ENCODE measurements at places on chromosomes 4 and X.
A peak's percentile ranks its signal among the peaks of the same experiment; 100 is the strongest.

- H3K4me1 ChIP-seq, result no peaks in the 10 kb centered on the region
- DNase-seq, result no peak
These were observed 373.4 kb downstream of the IL15 start for GRCh38 chr4:142009751-142010150.

- H3K4me1 ChIP-seq, result no peaks in the 10 kb centered on the region
- no peak overlapping the region for H3K27ac ChIP-seq
- DNase-seq, result no peak
- H3K36me3 ChIP-seq, result no peaks in the 10 kb centered on the region
- no peak overlapping the region for H3K4me3 ChIP-seq
These were observed 96.8 kb downstream of the AKAP4 start for GRCh38 chrX:50103866-50104566.

GRCh38 chr4:106095408-106095807 is 200.1 kb downstream of the NPNT start:
- H3K27me3 ChIP-seq, result no peaks in the 10 kb centered on the region
- H3K27ac ChIP-seq, result no peak overlapping the region
- no peaks in the 10 kb centered on the region for H3K36me3 ChIP-seq

- no peaks in the 10 kb centered on the region for H3K4me1 ChIP-seq
- H3K36me3 ChIP-seq, result no peaks in the 10 kb centered on the region
- H3K27me3 ChIP-seq, result peaks cover 12% of the 10 kb centered on the region
- peak; percentile 61 for DNase-seq
- peak overlapping the region; percentile 59 for H3K4me3 ChIP-seq
These were observed 855 bp downstream of the GPRASP2 start for GRCh38 chrX:102712981-102713625.

- no peak overlapping the region for H3K4me3 ChIP-seq
- H3K4me1 ChIP-seq, result no peaks in the 10 kb centered on the region
These were observed 33.2 kb upstream of the TBC1D14 start for GRCh38 chr4:6876440-6876839.

GRCh38 chr4:1451752-1452122 is 45.5 kb upstream of the NKX1-1 start:
- no peak overlapping the region for H3K4me3 ChIP-seq
- no peak overlapping the region for H3K27ac ChIP-seq
- no peaks in the 10 kb centered on the region for H3K27me3 ChIP-seq
- no peaks in the 10 kb centered on the region for H3K36me3 ChIP-seq

DNA sequence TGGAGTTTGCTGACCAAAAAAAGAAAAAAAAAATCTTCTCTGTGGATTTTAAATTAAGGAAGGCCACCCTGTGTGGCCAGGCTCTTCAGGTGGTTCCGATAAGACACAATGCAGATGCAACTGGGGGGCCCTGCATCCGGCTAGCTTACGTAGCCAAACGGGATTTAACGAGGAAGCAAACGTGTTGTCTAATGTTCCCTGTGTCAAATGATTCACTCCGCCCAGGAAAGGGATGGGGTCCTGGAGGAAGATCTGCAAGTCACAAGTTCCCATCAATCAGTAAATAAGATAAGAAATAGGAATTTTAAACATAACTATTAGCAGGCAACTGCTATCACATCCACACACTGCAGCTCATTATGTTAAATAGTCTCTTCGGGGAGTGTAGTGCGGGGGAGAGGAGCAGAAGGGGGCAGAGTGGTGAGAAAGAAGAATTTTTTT is 216.4 kb upstream of the GYPA start:
- H3K4me3 ChIP-seq, result no peak overlapping the region
- H3K36me3 ChIP-seq, result no peaks in the 10 kb centered on the region
- no peaks in the 10 kb centered on the region for H3K27me3 ChIP-seq
- H3K4me1 ChIP-seq, result no peaks in the 10 kb centered on the region

- H3K4me1 ChIP-seq, result no peaks in the 10 kb centered on the region
- DNase-seq, result no peak
- H3K36me3 ChIP-seq, result no peaks in the 10 kb centered on the region
- H3K27ac ChIP-seq, result no peak overlapping the region
These were observed 25.6 kb upstream of the TEX13C start for GRCh38 chrX:125293850-125294780.

GRCh38 chrX:72016881-72017783 is 106.5 kb downstream of the NHSL2 start:
- no peaks in the 10 kb centered on the region for H3K36me3 ChIP-seq
- no peaks in the 10 kb centered on the region for H3K27me3 ChIP-seq
- no peak overlapping the region for H3K4me3 ChIP-seq
- peaks cover 3% of the 10 kb centered on the region for H3K4me1 ChIP-seq
- no peak overlapping the region for H3K27ac ChIP-seq

DNA sequence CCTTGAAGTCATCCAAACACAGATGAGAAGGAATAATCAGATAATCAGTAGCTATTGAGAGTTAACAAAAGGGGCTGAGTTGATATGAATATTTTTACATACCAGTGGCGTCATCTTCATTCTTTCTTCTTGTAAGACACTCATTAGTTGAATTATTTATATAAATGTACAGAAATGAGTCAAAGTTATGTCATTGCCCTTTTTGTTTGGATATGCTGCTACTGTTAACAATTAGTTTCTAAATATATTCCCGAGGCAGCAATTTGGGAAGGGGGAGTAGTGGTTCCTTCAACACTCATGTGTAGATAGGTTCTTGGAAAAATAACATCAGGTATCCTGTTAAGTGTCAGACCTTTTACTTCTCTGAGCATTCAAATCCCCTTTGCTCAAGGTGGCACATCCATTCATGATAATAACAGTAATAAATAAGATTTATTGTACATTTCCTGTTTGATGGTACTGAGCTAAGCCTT is 436.6 kb downstream of the SPRY1 start:
- no peaks in the 10 kb centered on the region for H3K36me3 ChIP-seq
- no peak for DNase-seq
- no peaks in the 10 kb centered on the region for H3K4me1 ChIP-seq
- peak overlapping the region; percentile 4 for H3K27ac ChIP-seq

- H3K36me3 ChIP-seq, result no peaks in the 10 kb centered on the region
- no peak for DNase-seq
- H3K4me3 ChIP-seq, result no peak overlapping the region
These were observed 172.1 kb downstream of the OPHN1 start for GRCh38 chrX:68261060-68261672.

GRCh38 chrX:136889269-136889668 is 8.7 kb upstream of the RBMX start:
- no peak overlapping the region for H3K4me3 ChIP-seq
- no peak for DNase-seq
- no peaks in the 10 kb centered on the region for H3K36me3 ChIP-seq
- no peaks in the 10 kb centered on the region for H3K27me3 ChIP-seq

- H3K4me3 ChIP-seq, result no peak overlapping the region
- no peaks in the 10 kb centered on the region for H3K4me1 ChIP-seq
- no peak for DNase-seq
- H3K27ac ChIP-seq, result no peak overlapping the region
These were observed 51.4 kb downstream of the ATOH1 start for GRCh38 chr4:93879919-93880318.

DNA sequence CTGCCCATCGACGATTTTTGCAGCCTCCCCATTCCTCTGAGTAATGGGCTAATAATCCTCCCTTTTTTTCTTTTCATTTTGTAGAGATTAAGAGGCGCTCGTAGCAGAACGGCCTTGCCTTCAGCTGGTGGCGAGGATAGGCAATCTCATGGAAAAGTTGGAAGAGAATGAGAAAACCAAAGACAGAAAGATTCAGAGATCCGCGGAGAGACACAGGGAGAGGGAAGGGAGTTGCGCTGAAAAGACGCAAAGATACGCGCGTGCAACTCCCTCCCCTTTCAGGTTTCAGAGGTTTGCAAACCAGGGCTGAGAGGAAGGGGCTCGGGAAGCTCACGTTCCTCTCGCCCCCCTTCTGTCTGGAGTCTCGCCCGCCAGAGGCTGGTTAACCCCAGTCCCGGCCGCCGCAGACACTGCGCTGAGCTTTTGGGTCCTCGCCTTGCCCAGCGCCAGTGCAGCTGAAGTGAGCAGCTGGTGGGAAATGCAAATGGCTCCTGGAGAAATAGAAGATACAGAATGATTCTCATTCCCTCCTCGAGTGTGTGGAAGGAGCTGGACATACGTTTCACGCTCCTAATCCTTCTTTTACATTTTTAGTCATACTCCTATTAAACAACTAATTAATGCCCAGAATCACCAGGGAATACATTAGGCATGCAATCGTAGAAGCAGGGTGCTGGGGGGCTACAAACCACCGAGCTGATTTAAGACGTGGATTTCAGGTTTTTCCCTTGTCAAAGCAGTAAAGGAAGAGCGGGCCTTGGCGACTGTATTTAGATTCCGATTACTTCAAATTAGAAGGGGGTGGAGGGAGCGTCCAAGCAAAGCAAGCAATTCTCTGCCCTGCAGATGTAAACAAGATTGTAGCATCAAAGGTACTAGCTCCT is 16.6 kb upstream of the PITX2 start:
- H3K4me1 ChIP-seq, result no peaks in the 10 kb centered on the region
- peaks cover 65% of the 10 kb centered on the region for H3K27me3 ChIP-seq
- no peaks in the 10 kb centered on the region for H3K36me3 ChIP-seq

DNA sequence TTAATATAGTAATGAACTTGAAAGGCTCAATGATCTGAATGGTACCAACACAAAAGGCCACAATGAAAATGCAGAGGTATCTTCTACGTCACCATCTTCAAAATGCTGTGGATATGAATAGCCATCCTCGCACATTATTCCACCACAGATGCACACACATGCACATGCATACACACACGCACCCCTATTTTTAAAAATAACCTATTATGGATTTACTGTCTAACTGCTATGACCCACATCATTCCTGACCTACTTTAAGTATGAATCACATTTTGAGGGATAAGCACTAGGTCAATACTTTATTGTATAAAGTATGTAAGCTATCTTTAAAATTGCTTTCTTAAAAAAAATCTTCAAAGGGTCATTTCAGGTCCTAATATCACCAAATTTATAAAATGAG is 24.4 kb upstream of the CORIN start:
- H3K36me3 ChIP-seq, result no peaks in the 10 kb centered on the region
- DNase-seq, result no peak
- no peaks in the 10 kb centered on the region for H3K4me1 ChIP-seq
- no peaks in the 10 kb centered on the region for H3K27me3 ChIP-seq
- H3K27ac ChIP-seq, result no peak overlapping the region
- H3K4me3 ChIP-seq, result no peak overlapping the region

DNA sequence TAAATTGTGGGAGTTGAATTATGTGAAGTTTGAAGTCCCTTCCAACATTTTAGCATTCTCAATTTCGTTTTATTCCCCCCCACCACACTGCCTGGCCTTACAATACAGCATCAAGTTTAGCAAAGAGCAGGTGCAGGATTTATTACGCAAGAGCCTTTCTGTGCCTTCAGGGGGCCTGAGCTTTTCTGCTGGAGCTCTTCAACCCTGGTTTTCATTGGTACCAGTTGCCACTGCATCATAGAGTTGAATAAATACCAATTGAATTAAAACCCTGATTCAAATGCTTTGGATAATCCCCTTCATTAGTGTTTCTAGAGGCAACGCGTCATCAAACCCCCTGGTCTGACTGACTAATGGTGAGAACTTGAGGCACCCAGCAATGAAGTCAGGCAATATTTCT is 43.6 kb upstream of the KIT start:
- H3K27ac ChIP-seq, result no peak overlapping the region
- H3K4me1 ChIP-seq, result no peaks in the 10 kb centered on the region
- no peaks in the 10 kb centered on the region for H3K27me3 ChIP-seq
- DNase-seq, result no peak
- no peaks in the 10 kb centered on the region for H3K36me3 ChIP-seq

DNA sequence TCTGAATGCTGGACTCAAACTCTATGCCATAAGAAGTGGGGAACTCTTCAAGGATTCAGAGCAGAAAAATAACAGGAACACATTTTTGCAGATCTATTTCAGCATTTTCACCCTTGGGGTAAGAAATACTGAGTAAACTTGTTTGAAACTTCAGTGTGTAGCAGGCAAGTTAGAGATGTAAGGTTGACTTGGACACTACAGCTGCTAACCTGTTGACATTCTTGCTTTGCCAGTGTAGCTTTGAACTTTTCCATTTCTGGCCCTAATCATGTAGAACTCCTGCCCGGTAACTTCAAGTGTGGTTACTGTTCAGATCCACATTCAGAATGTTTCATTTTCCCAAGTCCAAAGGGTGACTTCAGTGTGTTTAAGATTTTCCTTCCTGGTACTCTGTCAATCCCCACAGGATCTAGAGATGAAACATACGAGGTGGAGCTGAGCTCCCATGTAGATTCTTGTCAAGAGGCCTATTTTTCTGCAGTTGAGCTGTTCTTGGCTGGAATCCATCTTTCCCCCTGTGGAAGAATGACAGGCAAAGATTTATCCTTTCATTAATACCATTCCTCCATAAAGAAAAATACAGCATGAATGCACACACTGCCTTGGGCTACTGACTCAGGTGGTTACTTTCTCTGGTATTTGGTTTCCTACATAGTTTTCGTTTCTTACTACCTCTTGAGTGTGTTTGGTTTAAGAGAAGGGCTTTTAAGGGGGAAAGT is 34.1 kb downstream of the FHDC1 start:
- no peaks in the 10 kb centered on the region for H3K4me1 ChIP-seq
- H3K4me3 ChIP-seq, result no peak overlapping the region
- H3K27ac ChIP-seq, result no peak overlapping the region
- no peak for DNase-seq
- H3K36me3 ChIP-seq, result no peaks in the 10 kb centered on the region

GRCh38 chr4:109972786-109973528 is 60.3 kb downstream of the EGF start:
- DNase-seq, result peak; percentile 41
- no peaks in the 10 kb centered on the region for H3K27me3 ChIP-seq
- H3K36me3 ChIP-seq, result no peaks in the 10 kb centered on the region
- no peak overlapping the region for H3K4me3 ChIP-seq
- peak overlapping the region; percentile 63 for H3K27ac ChIP-seq

- no peak overlapping the region for H3K4me3 ChIP-seq
- H3K36me3 ChIP-seq, result no peaks in the 10 kb centered on the region
- H3K4me1 ChIP-seq, result no peaks in the 10 kb centered on the region
- H3K27me3 ChIP-seq, result no peaks in the 10 kb centered on the region
- H3K27ac ChIP-seq, result no peak overlapping the region
These were observed 634.7 kb upstream of the FAM241A start for GRCh38 chr4:111510535-111510934.

- H3K27me3 ChIP-seq, result no peaks in the 10 kb centered on the region
- H3K36me3 ChIP-seq, result no peaks in the 10 kb centered on the region
- no peak for DNase-seq
These were observed 578.3 kb upstream of the FAT1 start for GRCh38 chr4:187301923-187302322.

DNA sequence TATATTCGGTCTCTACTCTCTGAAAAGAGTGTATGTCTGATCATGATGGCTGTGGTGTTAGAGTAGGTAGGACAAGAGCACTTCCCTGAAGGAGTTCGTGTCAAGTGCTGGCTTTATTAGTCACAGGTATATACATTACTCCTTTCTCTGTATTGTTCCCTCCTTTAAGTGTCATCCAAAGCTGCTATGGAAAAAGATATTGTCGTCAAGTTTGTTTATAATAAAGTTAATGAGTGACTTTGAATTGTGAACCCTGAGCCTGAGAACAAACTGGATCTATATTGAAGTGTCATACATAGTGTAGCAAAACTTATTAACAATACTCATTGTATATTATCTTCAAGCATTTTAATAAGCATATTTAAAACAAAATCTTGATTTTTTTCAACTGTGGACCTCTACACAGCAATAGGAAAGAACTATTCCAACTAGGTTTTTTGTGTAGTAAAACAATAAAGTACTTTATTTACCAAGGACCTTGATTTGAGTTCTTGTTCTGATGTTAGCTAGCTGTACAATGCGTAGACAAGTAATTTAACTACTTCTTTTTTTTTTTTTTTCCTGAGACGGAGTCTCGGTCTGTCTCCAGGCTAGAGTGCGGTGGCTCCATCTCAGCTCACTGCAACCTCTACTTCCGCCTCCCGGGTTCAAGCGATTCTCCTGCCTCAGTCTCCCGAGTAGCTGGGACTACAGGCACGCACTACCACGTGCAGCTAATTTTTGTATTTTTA is 177.7 kb downstream of the RAPGEF2 start:
- DNase-seq, result no peak
- H3K4me1 ChIP-seq, result no peaks in the 10 kb centered on the region
- H3K36me3 ChIP-seq, result no peaks in the 10 kb centered on the region
- H3K4me3 ChIP-seq, result no peak overlapping the region
- peak overlapping the region; percentile 46 for H3K27ac ChIP-seq

Data from colonic mucosa (tissue), 4 donors.